ENCODE measurements at places on chromosomes 4 and X.

- no peak for DNase-seq
Observed at GRCh38 chr4:121421594-121421993, 40.8 kb upstream of the QRFPR start.

DNA sequence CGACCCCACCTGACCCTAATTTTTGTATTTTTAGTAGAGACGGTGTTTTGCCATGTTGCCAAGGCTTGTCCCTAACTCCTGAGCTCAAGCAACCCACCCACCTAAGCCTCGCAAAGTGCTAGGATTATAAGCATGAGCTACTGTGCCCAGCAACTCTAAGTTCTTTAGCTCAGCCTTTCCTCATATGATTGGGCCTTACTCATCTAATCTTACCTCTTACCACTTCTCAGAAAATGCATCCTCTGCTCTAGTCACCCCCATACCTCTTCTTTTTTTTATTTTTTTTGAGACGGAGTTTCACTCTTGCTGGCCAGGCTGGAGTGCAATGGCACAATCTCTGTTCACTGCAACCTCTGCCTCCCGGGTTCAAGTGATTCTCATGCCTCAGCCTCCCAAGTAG, 35.6 kb upstream of the UGDH start:
- DNase-seq = no peak

GRCh38 chrX:150982235-150982787, 824 bp upstream of the HMGB3 start:
- DNase-seq = no peak

DNA sequence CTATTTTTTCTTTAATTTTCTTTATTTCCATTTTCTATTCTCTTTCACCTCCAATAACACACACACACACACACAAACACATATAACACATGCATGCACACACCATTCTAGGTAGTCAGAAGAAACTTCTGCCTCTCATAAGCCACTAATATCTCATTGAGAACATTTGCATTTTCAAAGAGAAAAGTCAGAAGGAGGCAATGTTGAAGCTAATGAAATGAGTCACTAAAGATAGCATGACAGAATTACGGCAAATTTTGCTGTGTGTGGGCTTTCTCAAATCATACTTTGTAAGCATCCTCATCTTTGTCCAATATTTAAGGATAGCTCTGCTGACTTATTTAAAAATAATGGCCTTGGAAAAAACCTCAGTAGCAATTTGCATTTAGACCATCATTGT, 291.3 kb downstream of the GUCY2F start:
- no peak for DNase-seq

DNA sequence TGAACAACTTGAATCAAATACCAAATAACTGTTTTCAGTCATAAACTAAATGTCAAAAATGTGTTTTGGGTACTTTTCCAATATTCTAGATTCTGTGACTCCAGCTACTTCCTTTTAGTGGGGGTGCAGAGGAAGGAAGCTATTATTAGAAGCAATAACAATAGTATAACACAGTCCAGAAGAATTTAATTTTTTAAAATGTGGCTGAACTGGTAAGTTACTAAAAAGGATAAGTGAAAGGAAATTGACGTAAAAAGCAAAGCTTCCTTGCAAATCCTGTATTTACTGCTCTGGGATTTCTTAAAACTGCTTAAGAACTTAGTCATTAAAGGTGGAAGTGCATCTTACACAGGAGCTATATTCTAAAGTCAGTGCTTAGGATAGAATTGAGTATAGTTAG, 53.2 kb downstream of the MOSPD2 start:
- DNase-seq = no peak

- DNase-seq = peak; percentile 18
Observed at GRCh38 chr4:64539234-64539849, 130.1 kb upstream of the TECRL start.

DNA sequence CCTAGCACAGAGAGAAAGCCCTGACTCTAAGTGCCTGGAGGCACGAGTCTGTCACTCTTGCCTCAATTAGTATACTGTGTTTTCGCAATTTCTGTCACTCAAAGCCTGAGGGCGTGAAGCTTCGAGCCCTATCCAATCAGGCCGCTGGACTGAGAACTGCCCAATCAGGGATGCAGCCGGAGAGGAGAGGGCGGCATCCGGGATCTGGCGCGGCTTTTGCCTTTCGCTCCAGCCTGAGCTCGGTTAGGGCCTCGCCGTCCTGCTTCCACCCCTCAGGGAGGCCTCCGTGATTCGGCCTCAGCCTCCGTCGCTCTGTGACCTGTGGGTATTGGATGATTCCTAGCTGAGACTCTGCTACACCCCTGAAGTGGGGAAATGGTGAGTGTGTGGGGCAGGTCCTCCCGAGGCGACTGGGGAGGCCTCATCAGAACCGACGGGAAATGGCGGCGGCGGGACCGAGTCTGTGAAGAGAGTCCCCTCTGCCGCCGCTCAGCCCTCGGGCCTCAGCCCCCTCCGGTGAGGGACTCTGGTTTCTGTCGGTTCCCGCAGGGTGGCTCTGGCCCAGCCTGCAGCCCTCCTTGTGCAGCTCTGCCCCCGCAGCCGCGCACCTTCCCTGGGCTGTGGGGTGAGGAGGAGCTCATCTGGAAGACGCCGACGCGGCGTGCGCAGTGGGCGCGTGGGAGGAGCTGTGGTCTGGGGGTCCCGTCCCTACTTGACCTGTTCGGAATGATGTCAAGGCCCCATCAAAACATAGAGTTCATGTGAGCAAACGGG, 48.5 kb downstream of the ZNF141 start:
- no peak for DNase-seq

DNA sequence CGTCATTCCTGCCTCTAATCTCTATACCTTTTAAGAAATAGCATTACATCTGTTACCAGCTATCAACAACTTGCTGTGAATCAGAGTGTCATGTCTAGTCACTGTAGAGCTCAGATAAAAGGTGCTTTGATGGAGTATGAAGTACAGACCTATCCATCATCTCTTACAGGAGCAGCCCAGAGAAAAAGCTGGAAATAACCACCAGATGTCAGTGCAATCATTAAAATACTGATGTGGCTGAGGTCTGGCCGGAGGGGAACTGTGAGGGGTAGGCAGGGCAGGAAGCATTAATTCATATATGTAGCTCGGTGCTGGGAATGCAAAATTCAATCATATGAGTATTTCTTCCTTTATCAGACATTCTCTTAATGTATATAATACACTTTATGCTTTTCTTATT, 100.6 kb downstream of the AKAP4 start:
- no peak for DNase-seq

GRCh38 chr4:10715696-10716095, 31.1 kb upstream of the CLNK start:
- no peak for DNase-seq

DNA sequence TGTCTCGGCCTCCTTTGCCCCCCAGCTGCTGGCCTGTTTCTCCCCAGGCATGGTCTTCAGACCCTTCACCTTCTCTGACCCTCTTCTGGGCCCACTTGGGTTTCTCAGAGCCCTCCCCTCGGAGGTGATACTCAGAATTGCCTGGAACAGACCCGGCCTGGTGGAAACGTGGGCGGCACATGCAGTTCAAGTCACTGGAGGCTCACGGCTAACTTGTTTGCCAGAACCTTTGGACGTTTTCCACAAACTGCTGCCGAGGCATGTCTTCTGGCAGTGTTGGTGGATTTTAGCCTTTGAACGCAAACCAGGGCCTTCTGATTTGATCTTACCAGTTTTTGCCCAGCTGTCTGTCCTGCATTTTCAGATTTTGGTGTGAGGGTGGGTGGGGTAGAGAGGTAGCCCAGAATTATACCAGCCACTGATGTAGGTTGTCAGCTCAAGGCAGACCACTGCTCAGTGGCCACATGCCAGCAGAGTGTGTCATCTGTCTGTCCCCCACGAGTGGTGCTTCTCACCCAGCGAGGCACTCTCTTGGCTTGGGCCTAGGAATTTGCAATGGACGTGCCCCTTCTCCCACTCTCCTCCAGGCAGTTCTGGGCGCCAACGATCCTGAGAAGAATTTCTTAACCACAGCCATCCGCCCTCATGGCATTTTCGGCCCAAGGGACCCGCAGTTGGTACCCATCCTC, 32.5 kb upstream of the ZNF185 start:
- no peak for DNase-seq

DNA sequence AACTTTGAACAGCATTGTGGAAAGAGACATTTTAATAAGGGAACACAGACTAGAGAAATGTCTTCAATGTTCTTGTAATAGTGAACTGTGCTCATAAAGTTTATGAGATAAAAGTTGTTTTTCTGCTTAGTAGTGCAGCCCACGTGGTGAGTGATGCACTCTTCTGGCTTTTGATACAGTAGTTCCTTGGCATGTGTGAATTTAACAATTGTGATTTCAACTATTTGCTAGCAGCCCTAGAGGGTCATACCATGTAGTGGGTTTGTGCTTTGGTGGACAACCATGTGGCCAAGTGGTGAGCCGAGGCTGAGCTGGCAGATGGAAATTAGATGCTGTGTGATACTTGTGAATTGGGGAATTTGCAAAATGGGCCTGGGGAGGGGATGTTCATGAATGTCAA, 116.2 kb upstream of the SLC4A4 start:
- DNase-seq = no peak

DNA sequence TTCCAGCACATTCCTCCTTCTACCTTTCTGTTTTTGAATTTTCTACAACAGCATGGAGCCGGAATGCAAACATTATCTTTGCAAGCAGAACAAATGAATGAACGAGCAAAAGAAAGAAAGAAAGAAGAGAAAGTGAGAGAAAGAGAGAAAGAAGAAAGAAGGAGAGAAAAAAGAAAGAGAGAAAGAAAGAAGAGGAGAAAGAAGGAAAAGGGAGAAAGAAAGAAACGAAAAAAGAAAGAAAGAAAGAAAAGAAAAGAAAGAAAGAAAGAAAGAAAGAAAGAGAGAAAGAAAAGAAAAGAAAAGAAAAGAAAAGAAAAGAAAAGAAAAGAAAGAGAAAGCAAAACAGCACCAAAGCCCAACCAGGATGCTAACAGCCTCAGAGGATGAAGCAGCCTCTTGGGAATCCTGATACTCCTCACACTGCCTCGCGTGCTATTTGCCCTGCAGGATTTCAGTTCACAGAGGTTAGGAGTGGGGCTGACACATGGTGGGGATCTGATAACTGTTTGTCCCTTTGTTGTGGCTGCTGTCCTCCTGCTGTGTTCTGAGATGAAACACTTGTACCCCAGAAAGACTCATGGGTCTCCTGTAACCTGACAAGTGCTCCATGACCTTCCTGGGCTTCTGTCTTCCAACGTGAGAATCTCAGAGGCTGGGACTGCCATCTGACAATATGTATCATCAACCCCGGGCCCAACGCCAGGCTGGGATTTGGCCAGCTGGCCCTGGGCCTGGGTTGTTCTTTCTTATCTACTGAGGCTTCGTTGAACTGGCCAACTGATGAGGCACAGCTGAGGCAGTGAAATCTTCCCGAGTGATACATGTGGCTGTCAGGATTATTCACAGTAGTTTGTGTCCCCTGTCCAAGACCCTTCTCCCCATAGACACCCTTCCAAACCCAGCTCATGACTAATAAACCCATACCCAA, 61.0 kb downstream of the SEPSECS start:
- no peak for DNase-seq

DNA sequence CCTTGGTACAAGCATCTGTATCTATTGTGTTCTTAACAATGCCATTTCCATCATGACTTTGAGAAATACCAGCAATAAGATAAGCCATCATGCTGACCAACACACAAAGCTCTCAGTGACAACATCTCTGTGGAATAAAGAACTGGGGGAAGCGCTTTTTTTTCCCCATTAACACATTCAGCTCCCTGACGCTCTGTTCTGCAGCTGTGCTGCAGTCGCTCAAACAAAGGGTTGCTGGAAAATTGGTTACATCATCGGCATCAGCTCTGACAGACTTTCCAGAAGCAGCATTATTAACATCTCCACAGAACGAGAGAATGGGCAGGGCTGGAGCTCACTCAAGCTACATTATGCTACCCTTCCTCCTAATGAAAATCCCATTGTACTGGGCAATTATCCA, 39.9 kb downstream of the DCX start:
- DNase-seq = peak; percentile 65

DNA sequence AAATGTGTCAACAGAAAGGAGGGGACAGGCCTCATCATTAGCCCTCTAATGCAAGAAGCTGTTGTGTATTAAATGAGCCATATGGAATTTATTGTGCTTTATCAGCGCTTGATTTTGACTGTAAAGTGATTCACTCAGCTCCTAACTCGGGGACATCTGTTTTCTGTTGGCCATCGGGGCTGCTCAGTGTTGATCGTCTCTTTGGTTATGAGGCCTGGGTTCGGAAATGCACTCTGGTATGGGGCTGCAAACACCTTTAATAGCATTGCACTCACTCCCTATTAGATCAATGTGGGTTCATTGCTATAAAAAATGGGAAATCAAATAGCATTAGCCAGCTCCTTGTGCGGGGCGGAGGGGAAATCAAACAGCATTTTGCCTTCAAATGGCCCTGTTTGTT, 6.4 kb downstream of the ARX start:
- DNase-seq = no peak

DNA sequence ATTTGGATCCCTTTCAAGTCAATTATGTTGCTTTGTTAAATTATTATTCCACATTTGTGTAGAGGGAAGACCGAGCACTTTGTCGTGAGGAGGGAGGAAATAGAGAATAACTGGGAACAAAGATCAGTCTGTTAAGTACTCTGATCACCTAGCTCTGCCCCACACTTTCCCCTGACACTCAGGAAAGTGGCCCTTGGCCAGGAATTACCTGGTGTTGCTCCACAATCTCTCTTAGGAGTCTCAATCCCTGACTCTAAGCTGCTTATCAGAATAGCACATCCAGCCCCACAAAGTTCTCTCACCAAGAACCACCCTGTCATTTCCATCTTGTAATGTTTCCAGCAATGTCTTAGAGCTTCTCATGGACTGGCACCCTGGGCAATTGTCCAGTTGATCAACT, 83.8 kb upstream of the BMPR1B start:
- no peak for DNase-seq

- no peak for DNase-seq
Observed at GRCh38 chrX:139967300-139967699, 2.0 kb upstream of the CXorf66 start.

DNA sequence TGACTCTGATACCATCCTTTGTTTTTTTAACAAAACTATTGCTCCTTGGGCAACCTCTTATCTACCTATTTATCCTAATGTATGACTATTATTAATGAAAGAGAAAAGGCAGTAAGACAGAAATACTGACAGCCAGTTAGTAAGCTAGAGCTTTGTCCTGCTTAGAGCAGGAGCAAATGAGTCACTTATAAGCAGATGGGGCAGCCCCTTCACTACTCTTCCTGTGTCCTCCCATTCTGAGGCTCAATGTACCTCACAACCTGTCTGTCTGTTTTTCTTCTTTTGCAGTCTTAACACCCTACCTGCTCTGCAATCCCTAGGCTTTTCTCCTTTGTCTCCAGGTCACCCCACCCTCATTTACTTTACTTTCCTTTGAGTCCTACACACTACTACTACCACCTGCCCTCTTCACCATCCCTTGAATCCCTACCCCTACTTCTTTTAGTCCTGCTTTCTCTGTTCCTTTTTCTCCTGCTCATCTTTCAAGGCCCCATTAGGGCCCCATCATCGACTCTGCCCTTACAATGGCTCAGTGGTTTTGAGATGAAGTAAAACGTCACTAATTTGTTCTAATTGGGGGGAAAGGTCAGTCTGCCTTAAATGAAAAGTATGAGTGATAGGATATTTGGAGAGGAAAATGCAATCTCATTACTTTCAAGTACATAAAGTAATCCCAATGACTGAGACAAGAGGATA, 294.3 kb downstream of the GUCY2F start:
- DNase-seq = no peak

- no peak for DNase-seq
Observed at GRCh38 chr4:24372881-24373280, 211.5 kb downstream of the DHX15 start.

Measured in NCI-H748 treated with DMSO at 0.1 percent for 48 hours (cell line).